ENCODE measurements at places on chromosomes 7 and 10.

GRCh38 chr7:80511964-80512363 lies at the start of gene GNAT3:
Gene GNAT3, minus strand, starts transcription at chr7:80512064. Its CDS starts 138 bp downstream, at chr7:80511926.
- DNase-seq = no peak

DNA sequence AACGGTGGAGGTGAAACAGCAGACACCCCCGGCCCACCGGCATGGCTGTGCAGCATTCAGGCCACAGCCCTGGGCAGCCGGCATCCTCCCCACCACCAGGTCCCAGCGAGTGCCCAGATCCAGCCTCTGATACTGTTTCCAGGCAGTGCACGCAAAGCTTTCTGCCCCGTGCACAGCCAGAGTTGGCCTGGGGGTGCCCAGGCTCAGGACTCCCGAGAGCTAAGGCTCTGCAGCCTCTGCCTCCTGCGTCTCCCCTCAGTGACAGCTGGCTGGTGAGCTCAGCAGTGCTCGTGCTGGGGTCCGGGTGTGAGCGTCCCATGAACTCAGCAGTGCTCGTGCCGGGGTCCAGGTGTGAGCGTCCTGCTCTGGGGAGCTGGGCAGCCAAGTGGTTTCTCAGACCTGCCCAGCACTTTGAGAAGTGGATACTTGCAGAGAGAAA lies 65.4 kb downstream of the CFAP46 start:
- DNase-seq = no peak

- no peak for DNase-seq
These were observed 925 bp downstream of the H2AZ2 start for GRCh38 chr7:44846816-44847508.

DNA sequence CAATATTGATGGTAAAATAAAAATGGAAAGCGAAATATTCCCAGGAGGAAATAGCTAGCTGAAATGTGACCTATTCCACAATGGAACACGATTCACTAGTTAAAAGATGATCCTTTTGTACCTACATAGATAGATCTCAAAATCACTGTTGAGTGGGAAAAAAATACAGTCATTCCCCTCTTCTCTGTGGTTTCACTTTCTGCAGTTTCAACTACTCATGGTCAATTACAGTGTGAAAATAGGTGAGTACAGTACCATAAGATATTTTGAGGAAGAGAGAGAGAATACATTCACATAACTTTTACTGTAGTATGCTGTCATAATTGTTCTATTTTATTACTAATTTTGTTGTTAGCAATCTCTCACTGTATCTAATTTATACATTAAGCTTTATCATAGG lies 56.0 kb upstream of the COL13A1 start:
- no peak for DNase-seq

DNA sequence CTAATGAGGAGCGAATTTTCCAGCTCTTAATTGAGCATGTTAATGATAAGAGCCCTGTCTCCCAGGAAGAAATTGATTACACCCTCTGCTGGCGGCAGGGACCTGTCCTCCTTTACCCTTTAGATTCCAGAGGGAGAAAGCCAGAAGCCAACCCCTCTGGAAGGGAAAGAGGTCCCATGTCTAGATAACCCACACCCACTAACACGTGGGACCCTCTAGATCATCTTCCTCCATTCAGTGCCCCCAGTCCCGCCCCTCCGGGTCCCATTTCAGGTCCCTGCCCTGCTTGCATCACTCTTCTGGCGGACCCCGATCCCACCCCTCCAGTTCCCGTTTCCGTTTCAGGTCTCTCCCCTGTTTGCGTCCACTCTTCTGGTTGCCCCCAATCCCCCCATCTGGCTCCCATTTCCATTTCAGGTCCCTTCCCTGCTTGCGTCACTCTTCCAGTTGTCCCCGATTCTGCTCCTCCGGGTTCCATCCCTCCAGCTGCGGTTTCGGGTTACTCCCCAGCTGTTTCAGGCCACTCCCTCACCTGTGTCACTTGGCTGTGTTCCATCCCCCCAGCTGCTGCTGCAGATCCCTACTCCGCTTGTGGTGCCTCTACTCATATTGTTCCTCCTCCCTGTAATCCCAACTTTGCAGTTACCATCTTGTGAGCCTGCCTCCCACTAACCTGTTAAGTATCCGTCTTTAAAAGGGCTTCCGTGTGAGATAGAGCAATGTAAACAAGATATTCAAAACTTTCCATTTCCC lies 202.4 kb downstream of the SH2D4B start:
- no peak for DNase-seq

DNA sequence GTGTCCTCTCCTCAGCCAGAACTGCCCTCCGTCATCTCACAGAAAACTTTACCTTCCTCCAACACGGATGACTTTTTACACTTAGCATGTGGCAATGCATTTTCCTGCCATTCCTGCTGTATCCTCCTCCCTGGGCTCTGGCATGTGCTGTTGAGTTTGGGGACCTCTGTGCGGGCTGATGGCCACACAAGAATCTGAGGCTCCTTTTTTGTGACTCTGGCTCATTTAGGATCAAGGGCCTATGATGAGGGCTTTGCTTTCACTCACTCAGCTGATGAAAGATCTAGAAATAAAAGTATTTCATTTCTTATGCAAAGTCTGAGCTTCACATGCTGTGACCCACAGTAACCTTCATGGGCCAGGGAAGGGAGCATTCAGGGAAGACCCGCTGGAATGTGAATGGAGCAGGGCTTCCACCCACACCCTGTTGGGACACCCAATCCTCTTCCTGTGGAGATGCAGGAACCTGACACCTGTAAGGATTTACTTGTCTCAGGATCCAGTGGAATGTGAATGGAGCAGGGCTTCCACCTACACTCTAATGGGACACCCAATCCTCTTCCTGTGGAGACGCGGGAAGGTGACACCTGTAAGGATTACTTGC lies 500.3 kb upstream of the MKI67 start:
- no peak for DNase-seq

DNA sequence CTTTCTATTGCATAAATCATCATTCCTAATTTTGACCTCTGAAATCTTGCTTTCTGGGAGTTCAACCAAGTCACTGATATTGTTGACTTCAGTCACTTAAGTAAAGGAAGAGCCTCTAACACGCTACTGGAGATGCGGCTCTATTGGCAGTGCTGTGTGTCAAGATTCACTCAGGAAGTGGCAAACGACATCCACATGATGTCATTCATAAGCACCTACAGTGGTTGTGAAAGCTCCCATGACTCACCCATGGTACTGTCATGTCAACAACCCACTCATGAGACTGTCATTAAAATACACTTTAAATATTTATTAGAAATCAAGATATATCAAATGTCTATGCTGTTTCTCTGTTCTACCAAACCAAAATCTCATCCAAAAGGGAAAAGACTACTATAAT lies 52.5 kb upstream of the LHFPL3 start:
- no peak for DNase-seq

DNA sequence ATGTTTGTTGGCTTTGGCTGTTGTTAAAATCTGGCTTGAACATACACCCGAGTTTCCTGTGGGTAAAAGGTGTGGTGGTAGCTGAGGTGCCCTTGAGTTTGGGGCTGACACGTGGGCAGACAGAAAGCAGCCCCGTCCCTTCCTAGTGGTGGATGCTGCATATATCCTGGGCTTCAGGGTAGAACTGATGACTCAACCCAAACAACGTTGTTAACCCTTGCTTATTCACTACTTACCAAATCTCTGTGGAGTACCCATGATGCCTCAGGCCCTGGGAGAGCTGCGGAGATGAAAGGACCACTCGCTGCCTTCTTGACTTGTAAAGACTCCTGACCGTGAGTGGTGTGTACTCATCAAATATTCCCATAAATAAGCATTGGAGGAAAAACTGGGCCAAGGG lies 245.1 kb downstream of the RAB11FIP2 start:
- DNase-seq = no peak

DNA sequence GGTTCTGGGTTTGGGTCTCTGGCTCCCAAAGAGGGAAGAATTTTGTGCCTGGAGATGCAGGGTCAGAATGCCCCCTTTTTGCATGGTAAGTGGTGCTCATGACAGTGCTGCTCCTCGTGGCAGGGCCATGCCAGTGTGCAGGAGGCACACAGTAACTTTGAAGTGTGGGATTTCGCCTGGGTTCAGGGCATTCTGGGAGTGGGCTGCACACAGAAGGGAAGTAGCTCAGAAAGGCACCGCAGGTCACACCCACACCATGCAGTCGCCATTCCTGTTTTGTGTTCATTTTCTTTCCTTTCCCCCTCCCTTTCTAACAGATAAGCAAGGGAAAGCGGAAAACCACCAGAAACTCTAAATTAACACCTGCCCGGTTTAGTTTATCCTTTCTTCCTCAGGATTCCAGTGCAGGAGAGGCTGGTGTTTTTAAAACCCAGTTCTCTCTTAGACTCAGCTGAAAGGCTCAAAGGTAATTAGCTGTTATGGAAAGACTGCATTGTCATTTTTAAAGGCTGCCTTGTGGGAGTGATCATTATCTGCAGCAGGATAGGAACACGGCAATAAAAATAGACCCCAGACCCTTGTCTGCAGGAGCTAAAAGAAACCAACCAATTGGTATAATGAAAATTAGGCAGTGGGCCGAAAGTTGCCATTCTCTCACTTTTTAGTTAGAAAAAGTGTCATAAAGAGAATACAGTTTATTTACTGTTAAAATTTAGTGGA lies 50.2 kb downstream of the EEPD1 start:
- no peak for DNase-seq

- no peak for DNase-seq
These were observed 60.5 kb downstream of the PWWP2B start for GRCh38 chr10:132457328-132458070.

GRCh38 chr10:99929360-99929759 lies 80.4 kb downstream of the DNMBP start:
- DNase-seq = no peak

DNA sequence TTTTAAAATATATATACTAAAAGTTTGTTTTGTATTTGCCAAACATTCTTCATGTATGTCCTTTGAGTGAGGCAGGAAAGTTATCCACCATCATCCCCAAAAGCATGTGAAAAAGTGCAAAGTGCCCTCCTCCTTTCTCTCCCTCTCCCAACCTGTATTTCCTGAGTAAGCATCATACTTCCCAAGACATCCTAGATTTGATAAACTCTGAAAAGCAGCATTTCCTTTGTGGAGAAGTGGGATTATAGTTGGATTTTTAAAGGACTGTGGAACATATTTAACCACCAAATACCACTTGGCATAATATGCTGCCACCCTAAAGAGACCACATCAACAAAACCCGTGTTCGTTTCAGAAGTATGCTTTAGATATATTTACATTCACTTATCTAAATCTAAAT lies 36.9 kb downstream of the NET1 start:
- no peak for DNase-seq

GRCh38 chr10:13712837-13713581 lies 126.2 kb downstream of the PRPF18 start:
- peak; percentile 93 for DNase-seq

DNA sequence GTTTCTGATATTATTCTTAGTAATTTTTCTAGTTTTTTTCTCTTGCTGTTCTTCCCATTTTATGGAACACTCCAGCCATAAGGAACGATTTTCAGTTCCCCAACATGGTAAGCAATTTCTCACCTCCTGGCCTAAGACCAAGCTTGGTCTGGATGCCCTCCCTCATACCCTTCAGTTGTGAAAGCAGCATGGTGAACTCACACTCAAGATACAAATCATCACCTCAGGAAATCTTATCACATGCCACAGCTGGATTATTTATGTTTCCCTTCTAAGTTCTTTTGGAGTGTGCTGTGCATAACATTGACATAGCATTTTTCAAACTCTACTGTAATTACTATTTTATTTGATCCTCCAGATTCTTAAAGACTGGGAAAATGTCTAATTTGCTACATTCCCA lies 216.6 kb downstream of the AGMO start:
- no peak for DNase-seq

DNA sequence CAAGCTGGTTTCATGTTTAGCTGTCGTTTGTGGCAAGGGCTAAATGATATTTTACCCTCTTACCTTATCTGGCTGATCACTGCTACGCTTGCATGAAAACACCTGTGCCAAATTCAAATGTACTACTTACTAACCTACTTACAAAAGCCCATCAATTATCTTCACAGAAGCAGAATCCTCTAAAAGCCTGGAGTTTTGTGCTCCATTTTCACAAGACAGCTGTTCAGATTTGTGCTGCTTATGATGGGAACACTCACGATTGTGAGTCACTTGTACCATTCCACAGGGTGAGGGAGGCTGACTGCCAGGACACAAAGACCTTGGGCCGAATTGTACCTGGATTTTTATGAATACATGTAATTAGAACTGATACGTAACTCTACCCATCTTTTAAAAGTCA lies 245.0 kb upstream of the NPY start:
- DNase-seq = no peak

DNA sequence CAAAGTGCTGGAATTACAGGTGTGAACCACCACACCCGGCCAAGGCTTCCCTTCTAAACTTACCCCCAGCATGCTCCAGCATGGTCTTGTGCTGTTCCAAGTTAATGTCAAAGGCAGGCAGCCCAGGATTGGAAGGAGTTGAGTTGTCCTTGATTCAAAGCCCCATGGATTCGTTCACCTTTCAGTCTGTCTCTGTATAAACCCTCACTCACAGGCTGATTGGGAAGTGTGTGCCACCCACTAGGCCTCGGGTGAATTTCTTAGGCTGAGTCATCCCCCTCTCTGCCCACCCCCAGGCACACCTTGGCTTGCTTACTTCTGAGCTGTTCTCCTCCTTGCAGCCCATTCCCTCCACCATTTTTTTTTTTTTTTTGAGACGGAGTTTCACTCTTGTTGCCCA lies 13.3 kb upstream of the PRDX3 start:
- DNase-seq = no peak

Data from kidney epithelial cell (primary cell).